ENCODE measurements at places on chromosomes 6 and 20.

- DNase-seq, result peak; percentile 84
Observed at GRCh38 chr6:149925974-149926777, 3.3 kb upstream of the RAET1G start.

GRCh38 chr6:89525786-89526562 is 93.0 kb downstream of the ANKRD6 start:
- no peak for DNase-seq

- no peak for DNase-seq
Observed at GRCh38 chr6:16137451-16137801, 8.5 kb downstream of the MYLIP start.

- no peak for DNase-seq
Observed at GRCh38 chr6:154358019-154358545, 1.5 kb upstream of the IPCEF1 start.

DNA sequence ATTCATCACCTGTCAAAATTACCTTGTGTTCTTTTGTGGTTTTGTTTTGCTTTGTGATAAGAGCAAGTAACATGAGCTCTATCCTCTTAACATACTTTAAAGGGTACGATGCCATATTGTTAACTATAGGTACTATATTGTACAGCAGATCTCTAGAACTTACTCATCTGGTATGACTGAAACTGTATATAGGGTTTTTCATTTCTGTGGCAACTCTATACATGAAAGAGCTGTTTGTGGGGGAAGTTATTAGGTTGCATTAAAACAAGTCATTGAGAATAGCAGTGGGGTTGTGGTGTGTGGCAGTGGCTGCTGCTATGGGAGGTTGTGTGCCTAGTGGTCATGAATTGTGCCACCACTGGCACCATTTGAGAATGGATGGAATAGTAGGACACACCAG is 268.4 kb downstream of the KCNQ5 start:
- DNase-seq, result no peak

DNA sequence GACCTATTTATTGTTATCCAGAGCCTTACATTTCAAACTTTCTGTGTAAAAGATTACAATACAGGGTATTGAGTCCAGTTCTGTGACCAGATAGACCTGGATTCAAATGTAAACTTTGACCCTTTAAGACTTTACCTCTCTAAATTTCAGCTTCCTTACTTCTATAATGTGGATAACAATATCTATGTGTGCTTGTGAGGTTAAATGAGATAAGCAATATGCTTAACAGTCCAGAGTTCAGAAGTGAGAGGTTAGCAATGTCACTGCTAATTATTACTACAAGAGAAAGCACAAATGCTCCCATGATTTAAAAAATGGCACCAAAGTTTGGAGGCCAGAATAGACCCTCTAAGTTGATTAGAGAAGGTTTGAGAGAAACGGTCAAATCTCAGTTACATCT is 27.5 kb downstream of the EPB41L2 start:
- no peak for DNase-seq

DNA sequence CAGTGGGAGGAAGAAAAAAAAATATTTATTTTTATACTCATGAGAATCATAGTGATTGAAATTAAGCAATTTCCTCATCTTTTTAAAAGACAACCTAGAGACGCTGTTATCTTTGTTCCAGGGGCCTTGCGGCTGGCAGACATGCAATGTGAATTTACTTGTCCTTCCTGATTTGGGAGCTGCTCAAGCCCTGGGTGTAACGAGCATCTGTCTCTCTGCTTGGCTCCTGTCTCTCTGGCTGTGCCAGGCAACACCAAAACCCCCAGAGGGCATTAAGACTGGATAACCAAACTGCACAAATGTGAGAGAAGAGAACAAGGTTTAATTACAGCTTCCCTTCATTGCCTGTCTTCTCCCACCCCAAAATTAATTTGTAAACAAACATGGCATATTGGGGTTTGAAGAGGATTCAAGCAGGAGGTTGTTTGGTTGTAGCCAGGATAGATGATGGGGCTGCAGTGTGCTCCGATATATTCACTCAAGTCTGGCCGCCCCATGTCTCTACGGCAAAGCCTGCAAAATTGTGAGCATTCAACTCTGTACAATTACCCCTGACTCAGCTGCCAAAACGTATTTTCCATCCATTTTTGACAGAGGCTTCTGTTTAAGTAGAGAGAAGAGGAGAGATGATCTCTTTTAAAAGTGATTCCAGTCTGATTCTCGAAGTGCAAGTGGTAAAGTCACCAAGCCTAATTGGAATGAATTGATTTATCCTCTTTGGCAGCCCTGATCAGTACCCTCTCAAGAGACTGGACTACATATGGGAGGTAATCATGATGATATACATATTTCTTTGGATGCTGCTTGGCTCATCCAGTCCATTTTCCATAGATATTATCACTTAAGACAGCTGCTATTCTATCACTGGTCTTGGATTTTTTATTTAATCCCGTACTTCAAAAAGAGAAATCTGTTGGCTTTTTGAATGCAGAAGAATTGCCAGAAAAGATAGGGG is 170.2 kb downstream of the SLC24A3 start:
- no peak for DNase-seq

GRCh38 chr6:140445474-140446004 is 1071.1 kb upstream of the CITED2 start:
- no peak for DNase-seq

DNA sequence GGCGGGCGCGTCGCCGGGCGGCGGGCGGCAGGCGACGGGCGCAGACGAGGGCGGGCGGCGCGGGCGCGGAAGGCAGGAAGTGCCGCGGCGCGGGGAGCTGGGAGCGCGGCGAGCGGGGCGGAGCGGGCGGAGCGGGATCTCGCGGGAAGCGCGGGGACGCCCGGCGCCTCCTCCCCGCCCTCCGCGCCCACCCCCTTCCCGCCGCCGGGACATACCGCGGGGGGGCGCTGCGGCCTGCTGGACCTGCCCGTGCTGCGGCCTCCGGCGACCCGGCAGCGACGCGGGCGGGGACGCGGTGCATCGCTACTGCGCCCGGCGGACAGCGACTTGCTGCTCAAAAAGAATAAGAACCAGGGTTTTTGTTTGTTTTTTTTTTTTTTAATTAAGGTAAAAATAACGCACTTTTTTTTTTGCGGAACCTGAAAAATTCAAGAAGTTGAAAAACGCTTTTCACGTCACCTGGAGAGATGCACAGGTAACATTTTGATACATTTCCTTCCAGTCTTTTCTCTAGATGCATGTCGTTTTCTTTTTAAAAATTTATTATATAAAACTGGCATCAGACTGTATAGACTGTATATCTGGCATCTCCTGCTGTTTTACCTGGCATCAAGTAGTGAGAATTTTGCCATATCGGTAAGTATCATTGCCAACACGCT is at the start of gene CENPB:
Gene CENPB, minus strand, starts transcription at position 76 of the 659 bp plus-strand sequence. CDS start 257 bp downstream, outside the sequence.
- DNase-seq, result peak; percentile 93

- peak; percentile 33 for DNase-seq
Observed at GRCh38 chr6:25332655-25333071, 53.5 kb downstream of the CARMIL1 start.

DNA sequence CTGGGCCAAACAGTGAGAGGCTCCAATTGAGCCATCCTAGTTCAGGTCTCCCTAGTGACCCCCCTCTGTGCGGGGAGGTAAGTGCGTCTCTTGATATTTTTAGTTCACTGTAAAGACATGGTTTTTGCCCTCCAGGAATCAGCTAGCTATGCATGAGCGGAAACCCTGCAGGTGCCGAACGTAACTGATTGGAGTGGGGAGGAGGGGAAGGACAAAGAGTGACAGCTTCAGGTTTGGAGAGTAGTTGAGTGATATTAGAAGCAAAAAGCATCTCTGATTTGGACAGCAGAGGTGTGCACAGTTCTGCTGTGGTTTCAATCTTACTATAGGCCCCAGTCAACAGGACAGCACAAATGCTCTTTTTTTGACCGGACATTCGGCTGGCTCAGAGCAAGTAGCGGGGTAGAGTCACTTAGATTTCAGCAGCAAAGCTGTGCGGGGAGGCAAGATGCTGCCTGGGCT is 31.8 kb downstream of the TBC1D7 start:
- no peak for DNase-seq

DNA sequence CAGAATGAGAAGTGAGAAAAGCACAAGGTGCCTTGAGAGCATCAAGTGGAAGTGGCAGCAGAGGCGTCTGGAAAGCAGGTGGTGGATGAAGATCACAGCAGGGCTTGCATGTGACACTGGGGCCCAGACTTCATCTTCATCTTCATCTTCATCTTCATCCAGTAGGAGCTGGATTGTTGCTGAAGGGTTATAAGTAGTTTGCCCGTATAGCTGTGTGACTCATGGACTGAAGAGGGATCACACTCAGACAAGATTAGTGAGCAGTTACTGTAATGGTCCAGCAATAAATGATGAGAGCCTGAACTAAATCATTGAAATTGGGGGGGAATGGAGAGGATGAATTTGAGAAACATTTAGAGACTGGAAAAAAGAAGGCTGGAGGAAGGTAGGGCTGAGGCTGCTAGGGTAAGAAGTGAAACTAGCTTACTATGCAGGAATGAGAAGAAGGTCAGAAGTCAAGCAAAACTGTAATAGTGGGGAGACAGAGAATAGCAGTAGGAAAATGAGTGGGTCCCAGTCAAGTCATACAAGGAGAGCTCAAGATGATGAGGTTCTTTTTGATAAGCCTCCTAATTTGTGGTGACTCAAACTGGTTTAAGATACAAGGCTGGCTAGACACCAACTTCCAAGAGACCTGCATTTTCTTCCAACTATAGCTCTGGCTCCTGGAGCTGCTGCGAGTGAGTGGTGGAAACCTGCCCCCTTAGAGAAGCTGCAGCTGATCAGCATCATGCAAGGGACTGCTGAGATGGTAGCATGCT is 92.3 kb upstream of the BEND6 start:
- DNase-seq, result no peak

DNA sequence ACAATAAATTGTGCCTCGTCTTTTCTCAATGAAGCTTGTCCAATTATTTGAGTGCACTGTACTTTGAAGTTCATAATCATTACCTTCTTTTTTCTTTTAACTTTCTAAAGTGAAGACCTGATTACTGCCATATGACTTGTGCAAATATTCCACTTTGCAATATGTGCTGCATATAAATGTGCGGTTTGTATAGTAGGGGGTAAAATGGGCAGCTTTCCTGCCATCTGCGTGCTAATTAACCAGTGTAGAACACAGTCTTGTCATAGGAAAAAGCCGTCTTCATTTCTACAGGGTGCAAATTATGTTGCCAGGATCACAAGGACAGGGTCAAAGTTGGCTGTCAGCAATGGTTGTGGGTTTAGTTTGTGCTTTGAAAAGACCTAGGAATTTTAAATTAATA is 397.0 kb downstream of the NKAIN2 start:
- no peak for DNase-seq

- no peak for DNase-seq
Observed at GRCh38 chr6:137272403-137272802, 53.2 kb upstream of the IFNGR1 start.

GRCh38 chr6:63757826-63758225 is 122.2 kb downstream of the PHF3 start:
- DNase-seq, result no peak

DNA sequence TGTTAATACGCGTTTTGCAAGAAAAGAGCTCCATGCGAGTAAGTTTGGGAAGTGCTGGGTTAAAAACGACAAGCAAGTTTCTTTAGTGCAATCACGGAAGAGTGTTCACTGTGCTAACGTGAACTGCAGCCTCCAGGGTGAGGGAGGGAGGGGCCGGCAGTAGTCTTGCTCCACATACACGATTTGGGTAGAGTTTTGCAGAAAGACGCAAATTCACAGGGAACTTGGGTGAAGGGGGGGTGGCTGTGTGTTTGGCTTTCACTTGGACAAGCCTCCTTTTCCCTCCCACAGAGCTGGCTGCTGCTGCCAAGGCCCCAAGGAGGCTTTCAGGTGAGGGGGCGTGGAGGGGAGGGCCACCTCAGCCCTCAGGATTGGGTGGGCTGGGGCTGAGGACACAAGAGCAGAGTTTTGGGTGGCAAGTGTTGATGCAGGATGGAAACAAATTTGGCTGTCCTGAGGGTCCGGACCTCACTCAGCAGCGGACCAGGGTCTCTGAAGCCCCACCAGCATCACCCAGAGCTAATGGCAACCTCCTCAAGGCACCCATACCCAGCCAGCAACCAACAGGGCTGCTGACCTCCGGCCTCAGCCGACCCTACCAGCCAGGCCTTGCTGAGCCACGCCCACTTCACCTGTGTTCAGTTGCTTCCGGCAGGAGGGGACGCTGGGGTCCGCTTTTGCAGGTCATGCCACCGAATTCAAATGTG is 204.5 kb downstream of the ERMARD start:
- no peak for DNase-seq
